Activated T-helper 17 cell treated with anti-CD3 and anti-CD28 coated beads, Interleukin-2, amount 50 U/mL, for 72 hours (primary cell): ENCODE measurements at places on chromosomes 1 and 21. TPM values are rescaled to one million over a fixed set of nuclear protein-coding genes. Genes with fewer than 3 reads are reported as not detected.

Gene CBS
- total RNA-seq = 2.9 TPM

Gene CIART
- total RNA-seq = 12.4 TPM

Gene CCDC185
- total RNA-seq = not detected

Gene GBP7
- not detected for total RNA-seq

Gene COL6A1
- total RNA-seq = 0.69 TPM

Gene PPFIA4
- 38.1 TPM for total RNA-seq

Gene SPATA1
- 0.65 TPM for total RNA-seq

Gene LAMC2
- total RNA-seq = 0.04 TPM

Gene AMY1A
- total RNA-seq = not detected

Gene ADAMTS5
- total RNA-seq = not detected

Gene AADACL3
- not detected for total RNA-seq

Gene GPR61
- total RNA-seq = 0.45 TPM

Gene IVL
- not detected for total RNA-seq

Gene PDZK1
- 0.82 TPM for total RNA-seq

Gene DPT
- total RNA-seq = not detected

Gene TRABD2B
- total RNA-seq = not detected

Gene RBP7
- total RNA-seq = not detected

Gene LEFTY1
- not detected for total RNA-seq

Gene GPR25
- 1.8 TPM for total RNA-seq

Gene FAM78B
- 0.54 TPM for total RNA-seq

Gene KPRP
- not detected for total RNA-seq

Gene PTP4A2
- total RNA-seq = 351 TPM

Gene CFAP141
- total RNA-seq = not detected

Gene PPIAL4G
- 0.40 TPM for total RNA-seq

Gene AGMAT
- total RNA-seq = 9.7 TPM
